HT1080 (cell line): ENCODE measurements at places on chromosomes 11 and 22.
A peak's percentile ranks its signal among the peaks of the same experiment; 100 is the strongest.

DNA sequence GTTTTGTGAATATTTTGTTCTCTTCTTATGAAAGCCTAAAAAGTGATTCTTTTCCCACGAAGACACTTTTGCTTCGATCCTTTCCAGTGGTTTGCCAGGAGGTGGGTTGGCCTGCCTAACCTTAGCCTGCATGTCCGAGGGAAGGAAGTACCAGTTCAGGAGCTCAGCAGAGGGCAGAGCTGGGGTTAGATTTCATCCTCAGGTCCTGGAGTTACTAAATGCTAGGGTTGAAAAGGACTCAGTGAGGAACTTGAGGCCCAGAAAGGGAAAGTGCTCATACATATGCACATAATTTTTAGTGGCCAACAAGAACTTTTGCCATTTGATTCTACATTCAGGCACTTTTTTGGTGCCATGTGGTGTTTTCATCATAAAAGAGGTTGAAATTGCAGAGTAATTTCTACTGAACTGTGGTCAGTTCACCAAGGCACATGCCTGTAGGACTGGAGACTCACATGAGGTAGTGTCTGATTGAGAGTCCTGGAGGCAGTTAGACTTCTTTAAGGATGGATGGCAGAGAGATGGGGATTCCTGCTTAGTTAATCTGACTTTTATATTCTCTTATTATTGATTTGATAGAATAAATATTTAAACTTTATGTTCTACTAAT lies 36.7 kb downstream of the NCAM1 start:
- no peak for DNase-seq

- DNase-seq: no peak
Observed at GRCh38 chr22:31148488-31148887, 8.2 kb upstream of the PLA2G3 start.

GRCh38 chr22:49205483-49205800 lies 622.2 kb downstream of the BRD1 start:
- no peak for DNase-seq

- DNase-seq: no peak
Observed at GRCh38 chr22:25970374-25970911, 198.8 kb upstream of the SEZ6L start.

GRCh38 chr22:22166941-22167713 lies 77.5 kb upstream of the VPREB1 start:
- DNase-seq: no peak

DNA sequence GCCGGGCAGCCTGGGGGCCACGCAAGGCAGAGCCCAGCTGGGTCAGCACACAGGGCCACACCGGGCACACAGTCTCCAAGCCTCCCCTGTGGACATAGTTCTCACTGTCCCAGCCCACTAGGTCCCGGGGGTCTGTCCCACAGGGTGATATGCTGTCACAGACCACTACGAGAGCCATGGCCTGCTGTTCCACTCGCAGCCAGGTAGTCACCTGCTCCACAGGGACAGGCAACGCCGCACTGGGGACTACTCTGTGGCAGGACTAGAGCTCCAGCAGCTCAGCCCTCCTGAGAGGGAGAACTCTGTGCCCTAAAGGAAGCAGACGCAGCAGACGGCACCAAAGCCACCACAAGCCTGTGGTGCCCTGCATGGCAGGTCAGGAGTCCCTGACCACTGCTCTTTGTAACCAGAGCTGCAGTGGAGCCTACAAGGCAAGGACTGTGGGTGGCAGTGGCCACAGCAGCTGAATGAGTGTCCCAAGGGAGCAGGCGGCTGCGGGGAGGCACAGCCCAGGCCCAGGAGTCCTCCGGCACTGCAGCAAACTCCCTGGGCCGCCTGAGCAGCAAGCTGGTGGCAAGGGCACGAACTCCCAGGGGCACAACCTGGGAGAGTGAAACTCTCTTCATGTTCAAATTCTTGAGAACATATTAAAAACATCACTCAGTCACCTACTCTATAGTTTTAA lies 171.2 kb upstream of the GRK3 start:
- DNase-seq: no peak

DNA sequence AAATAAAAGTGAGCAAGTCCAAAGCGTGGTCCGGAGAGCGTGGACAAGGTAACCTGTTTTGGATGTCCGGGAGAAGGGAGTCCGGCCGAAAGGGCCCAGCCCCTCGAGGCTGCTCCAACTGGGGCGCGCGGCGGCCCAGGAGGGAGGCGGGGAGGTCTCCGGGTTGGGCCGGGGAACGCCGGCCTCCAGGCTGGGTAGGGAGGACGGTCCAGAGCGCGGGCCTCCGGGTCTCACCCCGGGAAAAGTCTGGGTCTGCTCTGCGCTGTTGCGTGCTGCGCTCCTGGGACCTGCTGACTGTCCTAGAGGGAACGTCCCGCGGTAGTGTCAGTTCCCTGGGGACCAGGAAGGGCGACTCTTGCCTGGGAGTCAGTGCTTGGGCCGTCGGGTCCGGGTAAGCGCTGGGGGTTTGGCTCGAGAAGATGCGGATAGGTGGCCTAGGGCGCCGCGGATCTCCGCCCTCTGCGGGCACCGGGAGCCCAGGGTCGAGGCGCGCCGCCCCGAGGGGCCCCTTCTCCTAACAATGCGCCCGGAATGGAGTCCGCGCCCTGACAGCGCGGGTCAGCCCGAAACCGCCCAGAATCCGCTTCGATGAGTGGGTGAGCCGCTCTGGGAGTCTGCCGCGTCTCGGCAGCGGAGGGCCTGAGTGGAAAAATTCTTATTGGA lies 988 bp upstream of the FLI1 start:
- no peak for DNase-seq

DNA sequence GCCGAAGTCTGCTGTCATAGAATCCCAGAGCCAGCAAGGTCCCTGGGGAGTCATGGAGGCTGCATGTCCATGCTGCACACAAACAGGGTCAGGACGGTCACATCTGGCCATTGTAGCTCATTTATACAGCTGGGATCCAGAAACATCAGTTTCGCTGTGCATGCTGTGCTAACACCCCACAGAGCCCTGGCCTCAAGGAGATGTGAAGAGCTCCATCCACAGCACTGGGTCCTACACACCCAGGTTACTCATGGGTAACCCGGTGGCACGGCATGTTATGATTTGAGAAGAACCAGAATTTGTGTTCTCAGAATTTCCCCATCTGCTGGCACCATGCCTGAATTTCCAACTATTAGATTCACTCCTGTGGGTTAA lies 146.3 kb upstream of the ARHGAP20 start:
- no peak for DNase-seq

DNA sequence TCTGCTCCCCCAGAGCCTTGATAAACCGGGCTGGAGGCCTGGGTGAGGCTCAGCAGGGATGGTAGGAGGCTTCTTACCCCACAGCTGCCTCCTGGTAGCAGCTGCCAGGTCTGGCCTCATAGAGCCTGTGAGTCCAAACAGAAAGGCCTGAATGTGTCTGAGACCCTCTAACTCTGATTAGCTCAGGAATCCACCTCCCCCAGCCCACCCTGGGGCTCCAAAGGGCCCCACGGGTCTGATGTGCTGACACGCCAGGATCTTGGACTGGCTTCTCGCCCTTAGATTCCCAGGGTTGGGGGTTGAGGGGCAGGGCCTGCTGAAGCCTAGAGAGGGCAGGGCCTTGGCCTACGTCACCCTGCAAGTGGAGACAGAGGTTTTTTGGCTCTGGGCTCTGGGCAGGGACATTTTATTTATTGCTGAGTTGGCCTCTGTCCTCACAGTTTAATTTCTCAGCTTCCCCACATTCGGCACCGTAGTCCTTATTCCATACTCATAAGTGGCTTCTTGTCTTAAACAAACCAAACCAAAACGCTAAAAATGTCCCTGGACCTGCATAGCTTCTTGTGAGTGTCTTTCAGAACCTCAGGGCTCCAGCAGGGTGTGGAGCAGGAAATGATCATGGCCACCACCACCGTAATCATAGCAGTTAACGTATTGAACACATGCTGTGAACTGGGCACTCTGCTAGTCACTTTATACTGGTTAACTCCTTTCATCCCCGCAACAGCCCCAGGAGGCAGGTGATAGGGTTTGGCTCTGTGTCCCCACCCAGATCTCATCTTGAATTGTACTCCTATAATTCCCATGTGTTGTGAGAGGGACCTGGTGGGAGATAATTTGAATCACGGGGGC lies 25.1 kb downstream of the KIAA1671 start:
- DNase-seq: no peak

DNA sequence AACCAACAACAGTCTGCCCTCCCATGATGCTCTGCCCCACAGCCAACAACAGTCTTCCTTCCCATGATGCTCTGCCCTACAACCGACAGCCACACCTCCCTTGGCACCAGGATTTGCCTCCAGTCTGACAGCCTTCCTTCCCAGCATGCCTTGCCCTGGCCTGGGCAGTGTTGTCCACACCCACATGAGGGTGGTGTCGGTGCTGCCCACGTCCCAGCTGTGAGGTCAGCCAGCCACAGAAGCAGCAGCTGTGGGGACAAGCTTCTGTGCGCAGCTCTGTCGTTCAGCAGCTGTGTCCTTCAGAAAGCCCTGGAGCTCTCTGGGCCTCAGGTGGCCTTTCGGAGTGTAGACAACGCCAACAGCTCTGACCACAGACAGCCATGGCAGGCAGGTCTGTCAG lies 1378.9 kb downstream of the BRD1 start:
- no peak for DNase-seq

DNA sequence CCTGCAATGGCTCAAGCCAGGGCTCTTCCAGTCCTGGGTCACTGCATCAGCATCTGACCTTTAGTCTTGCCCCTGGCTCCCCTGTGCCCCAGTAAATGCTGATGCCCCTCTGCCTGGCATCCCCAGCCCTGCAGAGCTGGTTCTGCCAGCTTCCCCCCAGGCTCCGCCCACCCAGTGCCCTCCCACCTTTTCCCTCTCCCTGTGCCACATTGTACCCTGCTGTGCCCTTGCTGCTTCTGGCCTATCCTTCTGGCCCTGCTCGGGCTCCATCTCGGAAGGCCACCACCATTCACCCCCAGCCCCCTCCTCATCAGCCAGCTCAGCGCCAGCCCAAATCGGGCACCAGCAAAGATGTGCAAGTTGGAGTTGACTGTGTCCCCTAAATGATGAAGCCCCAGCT lies 7.4 kb downstream of the CAPN5 start:
- DNase-seq: no peak

DNA sequence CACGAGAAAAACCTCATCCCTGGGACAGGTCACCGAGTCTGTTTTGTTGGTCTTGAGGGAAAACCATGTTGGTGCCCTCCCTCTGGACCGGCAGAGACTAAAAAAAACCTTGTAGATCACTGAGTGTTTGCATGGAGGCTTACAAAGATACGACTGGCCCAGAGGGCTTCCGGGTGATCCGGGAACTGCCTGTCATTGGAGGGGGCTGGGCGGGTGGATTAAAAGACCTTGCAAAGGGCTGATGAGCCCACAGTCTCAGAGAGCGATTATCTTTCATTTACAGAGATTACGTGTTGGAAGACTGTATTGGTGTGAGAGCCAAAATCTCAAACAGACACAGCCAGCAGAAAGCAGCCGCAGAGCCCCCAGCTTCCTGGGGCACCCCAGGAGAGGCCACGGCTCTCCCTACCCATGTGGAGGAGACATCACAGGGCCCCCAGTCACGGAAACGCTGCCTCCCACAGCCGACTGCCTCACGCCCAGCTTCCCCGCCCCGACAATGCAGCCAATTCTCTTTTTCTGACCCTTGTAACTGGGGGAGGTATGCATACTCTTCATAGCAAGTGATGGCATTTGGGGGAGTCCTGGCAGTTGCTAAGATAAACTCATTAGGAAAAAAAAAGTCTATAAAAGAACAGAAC lies 426.4 kb downstream of the CTTN start:
- no peak for DNase-seq

DNA sequence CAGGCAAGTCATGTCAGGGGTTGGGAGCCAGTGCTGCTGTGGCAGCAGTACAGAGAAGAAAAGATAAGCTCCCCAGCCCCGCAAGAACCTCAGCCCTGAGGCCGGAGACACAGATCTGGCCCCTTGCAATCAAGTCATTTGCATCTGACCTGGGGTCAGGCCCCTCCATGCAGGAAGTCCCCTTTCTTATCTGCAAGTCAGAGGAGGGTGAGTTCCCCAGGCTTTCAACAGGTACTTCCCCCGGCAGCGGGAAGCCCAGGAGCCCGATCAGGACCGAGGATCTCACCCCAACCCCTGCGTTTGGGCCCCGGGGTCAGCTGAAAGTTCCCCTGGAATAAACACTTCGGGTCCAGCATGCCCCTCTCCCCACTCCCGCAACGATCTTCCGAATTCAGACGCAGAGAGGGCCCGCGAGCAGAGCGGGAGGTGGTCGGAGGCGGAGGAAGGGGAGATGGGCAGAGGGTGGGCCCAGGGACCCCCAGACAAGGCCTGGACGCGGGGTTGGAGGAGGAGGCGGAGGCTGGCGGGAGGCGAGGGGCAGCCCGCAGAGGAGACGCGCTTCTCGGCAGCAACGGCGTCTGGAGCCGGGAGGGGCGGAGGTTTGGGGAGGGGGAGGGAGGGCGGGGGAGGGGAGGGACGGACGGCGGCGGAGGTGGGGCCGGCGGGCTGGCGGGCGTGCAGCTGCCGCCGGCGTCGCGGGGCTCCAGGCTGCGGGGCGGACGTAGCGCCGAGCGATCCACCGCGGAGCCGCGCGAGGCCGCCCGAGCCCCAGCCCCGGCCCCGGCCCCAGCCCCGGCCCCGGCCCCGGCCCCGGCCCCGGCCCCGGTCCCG lies at the start of gene TSPAN18:
Gene TSPAN18, plus strand, starts transcription at position 680 of the 831 bp plus-strand sequence. CDS start 179,455 bp downstream, outside the sequence.
- no peak for DNase-seq

- DNase-seq: no peak
Observed at GRCh38 chr22:27504360-27505253, 296.9 kb downstream of the MN1 start.

GRCh38 chr11:103079833-103080232 lies 12.1 kb downstream of the DCUN1D5 start:
- no peak for DNase-seq

DNA sequence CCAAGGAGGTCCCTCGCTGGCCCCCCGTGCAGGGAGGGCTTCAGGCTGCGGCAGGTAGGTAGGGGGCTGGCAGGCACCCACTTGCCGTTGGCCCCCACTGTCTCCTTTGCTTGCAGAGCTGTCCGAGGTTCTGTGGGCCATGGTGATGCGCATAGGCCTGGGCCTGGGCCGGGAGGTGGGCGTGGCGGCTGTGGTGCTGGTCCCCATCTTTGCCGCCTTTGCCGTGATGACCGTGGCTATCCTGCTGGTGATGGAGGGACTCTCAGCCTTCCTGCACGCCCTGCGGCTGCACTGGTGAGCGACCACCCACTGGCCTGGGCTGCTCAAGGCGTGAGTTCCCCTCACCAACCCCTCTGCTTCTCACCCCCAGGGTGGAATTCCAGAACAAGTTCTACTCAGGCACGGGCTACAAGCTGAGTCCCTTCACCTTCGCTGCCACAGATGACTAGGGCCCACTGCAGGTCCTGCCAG lies 11.6 kb downstream of the TCIRG1 start:
- no peak for DNase-seq

DNA sequence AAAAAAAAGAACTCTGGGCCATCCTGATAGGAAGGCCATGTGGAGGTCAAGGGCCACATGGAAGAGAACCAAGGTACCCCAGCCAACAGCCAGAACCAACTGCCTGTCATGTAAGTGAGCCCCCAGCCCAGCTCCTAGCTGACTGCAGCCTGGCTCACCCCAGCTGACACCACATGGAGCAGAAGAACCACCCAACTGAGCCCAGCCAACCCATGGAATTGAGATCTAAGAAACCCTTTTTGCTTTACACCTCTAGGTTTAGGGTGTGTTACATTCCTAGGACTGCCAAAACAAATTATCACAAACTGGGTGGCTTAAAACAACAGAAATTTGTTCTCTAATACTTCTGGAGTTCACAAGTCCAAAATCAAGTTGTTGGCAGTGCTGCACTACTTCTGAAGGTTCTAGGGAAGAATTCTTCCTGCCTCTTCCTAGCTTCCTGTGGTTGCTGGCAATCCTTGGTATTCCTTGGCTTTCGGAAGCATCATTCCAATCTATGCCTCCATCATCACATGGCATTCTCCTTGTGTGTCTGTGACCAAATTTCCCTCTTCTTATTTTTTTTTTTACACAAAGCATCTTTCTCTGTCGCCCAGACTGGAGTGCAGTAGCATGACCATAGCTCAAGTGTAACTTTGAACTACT lies 4.4 kb downstream of the C11orf86 start:
- peak; percentile 55 for DNase-seq
